Heart right ventricle (tissue), 16 donors: ENCODE measurements at places on chromosomes 1 and 21.

- DNase-seq = no peak
Observed at GRCh38 chr1:215256936-215257679, 174.6 kb downstream of the KCNK2 start.

DNA sequence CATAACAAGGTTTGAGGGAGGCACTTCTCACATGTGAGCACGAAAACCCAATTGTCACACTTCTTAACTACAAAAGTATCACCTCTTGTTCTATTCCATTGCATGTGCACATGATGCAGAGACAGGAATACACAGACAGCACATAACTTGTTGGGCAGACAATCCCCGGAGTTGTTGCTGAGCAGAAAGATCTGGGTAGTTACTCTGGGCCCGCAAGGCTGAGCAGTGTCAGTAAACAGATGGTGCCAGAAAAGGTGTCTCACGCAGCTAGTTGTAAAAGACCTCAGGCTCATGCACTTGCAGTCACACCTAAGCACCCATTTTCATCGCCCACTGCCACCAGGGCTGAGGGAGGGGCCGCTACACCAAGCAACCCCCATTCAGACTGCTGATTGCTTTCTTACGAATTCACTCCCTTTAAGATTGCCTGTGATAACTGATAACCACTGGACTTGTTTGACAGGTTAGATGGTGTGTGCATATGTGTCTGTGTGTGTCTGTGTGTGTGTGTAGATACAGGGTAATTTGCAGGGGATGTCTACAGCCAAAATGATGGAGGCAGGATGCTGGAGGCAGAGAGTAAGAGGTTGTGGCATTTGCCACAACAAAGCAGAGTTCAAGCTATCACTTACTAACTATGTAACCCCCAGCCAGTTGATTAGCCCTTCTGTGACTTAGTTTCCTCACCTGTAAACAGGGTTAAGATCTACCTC, 4.2 kb downstream of the LGR6 start:
- DNase-seq = no peak

DNA sequence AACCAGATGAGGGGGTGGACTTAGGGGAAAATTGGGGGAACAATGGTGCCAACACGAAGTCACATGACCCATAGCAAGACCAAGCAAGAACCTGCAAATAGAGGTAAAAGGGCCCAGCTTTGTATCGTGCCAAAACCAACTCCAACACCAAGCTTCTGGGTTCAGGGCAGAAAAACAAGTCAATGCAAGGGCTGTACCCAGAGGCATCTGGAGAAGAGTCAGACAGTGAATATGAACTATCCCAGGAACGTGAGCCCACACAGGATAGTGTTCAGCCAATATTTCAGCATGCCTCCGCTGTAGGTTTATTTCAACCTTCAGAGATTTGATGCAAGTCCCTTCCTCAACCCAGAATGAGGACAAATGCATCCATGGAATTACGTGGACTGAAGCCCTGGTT, 15.0 kb upstream of the ZMYM6 start:
- no peak for DNase-seq

- DNase-seq = no peak
Observed at GRCh38 chr1:3617806-3618345, 6.6 kb upstream of the MEGF6 start.

- DNase-seq = no peak
Observed at GRCh38 chr1:36775716-36776115, 258.6 kb downstream of the GRIK3 start.

DNA sequence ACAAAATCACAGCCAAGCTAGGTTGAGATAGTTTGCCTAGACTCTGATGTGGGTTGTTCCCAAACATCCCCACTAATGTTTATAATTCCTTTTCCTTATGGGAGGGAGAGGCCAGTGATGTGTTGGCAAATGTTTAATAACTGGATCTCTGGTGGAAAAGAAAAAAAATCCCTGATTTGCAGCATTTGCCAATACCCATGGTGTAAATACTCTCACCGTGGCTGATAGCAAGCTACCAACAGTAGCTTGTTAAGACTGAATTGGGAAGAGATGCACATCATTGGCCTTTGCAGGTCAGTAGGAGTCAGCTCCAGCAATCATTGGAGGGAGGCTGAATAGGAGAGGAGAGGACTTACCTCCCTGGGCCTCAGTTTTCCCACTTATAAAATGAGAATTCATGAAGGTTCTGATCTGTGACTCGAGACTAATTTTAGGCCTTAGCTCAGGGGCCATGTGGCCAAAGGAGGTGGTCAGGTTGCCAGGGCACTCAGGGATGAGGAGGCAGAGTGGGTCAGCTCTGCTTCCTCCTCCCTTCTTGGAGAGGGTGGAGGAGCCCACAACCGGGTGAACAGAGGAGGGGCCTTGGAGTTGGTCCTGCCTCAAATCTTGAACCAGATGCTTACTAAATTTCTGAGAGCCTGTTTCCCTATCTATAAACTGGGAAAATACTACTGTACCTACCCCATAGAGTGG, 20.0 kb upstream of the SCMH1 start:
- no peak for DNase-seq

GRCh38 chr1:229148743-229149142, 122.2 kb upstream of the RAB4A start:
- no peak for DNase-seq

GRCh38 chr21:34997294-34997693, 51.8 kb downstream of the RUNX1 start:
- DNase-seq = no peak

DNA sequence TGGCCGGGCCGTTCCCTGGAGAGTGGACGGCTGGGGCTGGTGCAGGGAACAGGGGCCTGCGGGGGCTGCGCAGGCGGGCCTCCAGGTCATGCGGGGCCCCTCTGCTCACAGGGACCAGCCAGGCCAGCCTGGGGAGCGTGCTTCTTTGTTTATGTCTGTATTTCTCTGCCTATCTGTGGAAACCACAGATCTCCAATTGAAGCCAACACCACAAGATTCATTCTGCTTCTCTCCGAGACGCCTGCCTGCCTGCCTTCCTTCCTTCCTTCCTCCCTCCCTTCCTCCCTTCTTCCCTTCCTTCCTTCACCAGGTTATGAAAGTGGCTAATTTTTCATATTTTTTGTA, 39.9 kb upstream of the HMGN1 start:
- DNase-seq = no peak

- no peak for DNase-seq
Observed at GRCh38 chr1:218953386-218953785, 220.3 kb upstream of the LYPLAL1 start.

- DNase-seq = no peak
Observed at GRCh38 chr1:156963621-156964020, 43.2 kb downstream of the LRRC71 start.

DNA sequence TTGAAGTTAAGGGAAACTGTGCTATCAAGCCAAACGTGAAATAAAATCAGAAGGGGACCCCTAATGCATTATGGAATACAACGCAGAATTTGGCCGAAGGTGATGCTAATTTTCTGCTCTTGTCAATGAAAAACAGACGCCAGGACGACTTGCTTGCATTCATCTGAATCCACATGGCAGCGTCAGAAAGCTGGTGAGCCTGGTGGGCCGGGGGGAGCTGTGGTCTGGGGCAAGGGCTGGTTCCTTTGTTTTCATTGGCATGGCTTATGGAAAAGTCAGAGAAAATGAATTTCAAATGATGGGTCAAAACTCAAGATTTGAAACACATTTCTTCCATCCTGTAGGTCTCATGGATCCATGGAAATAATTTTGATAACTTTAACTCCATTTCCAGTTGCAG, 86.4 kb upstream of the RUNX1 start:
- DNase-seq = no peak

DNA sequence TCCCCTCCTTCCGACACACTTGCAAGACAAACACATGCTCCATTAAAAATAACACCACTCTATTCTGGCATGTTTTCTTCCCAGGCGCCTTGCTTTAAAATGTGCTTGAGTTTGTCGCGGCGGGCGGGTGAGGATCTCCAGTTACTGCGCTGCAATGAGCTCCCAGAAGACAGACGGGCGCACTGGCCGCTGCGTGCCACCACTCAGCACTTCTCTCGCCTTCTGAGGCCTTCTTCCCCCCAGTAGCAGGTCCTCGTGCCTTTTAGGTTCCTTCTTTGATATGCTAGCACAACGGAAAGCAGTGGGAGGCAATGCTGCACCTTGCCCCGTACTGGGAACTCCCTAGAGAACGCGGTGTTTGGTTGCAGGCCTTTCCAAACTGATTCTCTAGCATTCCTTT, 279.5 kb upstream of the NR5A2 start:
- no peak for DNase-seq

DNA sequence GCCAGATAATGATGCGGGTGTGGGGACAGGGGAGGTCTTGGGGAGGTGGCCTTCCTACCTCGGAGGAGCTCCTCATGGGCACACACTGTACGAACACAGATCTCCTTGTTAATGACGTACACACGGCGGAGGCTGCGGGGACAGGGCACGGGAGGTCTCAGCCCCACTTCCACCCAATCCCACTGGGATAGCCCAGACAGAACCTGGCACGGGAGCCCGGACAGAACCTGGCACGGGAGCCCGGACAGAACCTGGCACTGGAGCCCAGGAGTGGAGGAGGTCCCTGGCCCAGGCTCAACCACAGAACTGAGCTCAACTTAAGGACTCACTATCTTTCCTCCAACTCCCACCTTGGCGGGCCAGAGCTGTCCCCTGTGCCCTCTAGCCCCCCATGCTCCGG, 5.2 kb downstream of the MFAP2 start:
- no peak for DNase-seq

- no peak for DNase-seq
Observed at GRCh38 chr1:84012018-84012417, 13.1 kb upstream of the TTLL7 start.

- no peak for DNase-seq
Observed at GRCh38 chr1:174965362-174966007, 34.3 kb upstream of the CACYBP start.
